Activated naive CD4-positive, alpha-beta T cell treated with anti-CD3 and anti-CD28 coated beads, Interleukin-2, amount 50 U/mL, for 16 hours (primary cell): ENCODE measurements at places on chromosomes 5 and 9.

DNA sequence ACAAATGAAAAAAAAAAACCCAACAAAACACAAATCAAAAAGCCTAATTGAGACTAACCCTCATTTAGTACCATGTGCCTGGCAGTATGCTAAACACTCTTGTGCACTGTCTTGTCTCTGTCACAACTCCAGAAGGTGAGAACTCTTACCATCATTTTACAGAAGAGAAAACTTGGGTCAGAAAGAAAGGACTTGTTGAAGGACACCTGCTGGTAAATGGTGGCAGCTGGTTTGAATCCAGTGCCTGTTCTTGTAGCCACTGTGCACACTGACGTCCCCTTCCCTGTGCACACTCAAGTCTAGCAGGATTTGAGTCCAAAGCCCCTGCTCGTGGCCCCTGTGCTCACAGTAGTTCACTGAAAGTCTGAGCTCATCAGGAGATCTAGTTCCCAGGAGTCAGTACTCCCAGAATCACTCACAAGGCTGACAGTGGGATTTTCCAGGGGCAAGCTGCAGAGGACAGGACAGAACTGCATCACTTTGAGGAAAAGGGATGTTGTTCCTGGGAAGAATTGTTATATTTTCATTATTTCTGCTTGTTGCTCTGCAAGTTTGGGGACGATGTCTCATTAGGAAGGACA, 43.0 kb upstream of the HSD17B4 start:
- no peak for DNase-seq

GRCh38 chr5:43195670-43196265, 3.7 kb downstream of the NIM1K start:
- no peak for DNase-seq

- no peak for DNase-seq
Measured at GRCh38 chr5:55734658-55735057, 3.2 kb upstream of the DDX4 start.

DNA sequence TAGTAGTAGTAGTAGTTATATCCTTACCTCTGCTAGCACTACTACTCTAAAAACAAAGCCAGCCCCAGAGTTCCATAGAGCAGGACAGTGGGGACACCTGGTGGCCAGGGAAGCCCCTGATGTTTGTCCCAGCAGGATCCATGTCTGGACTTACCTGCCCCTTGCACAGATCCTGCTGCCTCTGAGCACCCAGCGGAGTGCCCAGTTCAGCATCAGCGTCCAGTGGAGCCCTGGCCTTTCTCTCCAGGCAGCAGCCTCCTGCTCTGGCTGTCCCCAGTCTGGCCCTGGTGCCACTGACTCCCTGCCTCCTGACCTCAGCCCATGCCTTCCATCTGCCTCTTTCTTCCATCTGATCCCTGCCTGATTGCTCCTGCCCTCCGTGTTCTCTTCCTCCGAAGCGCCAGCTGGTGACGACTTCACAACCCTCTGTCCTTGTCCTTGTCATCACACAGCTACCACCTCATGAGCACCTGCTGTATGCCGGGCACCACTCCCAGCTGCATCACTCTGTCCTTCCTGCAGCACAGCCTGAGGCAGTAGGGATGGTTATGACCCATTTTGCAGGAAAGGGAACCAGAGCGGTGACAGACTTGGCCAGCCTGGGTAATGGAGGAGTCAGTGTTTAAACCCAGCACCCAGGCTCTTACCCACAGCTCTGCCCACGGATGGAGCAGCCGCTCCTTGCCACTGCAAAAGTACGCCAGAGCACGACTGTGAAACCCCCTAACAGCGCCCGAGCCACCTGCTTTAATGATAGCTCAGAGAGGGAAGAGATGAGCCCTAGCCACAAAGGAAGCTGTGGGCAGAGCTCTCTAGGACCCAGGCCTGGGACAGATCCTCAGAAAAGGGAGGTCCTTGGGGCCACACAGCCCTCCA, 11.5 kb downstream of the SARDH start:
- peak; percentile 71 for DNase-seq

- no peak for DNase-seq
Measured at GRCh38 chr5:66864240-66864884, 268.2 kb downstream of the MAST4 start.

DNA sequence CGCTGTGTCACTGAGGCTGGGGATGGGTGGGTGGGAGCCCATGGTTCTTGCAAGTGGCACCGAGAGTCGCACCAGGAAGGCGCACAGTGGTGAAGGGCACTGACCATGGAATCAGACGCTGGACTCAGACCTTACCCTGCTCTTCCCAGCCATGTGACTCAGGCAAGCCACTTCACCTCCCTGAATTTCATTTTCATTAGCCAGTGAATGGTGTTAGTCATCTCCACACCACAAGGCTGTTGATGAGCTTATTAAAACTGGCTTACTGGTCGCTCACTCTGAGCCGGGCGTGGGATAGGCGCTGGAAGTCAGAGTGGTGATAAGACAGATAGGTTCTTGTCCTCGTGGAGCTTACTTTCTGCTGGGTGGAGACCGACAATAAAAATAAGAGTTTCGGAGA, 25.1 kb downstream of the FGF18 start:
- DNase-seq, result no peak

DNA sequence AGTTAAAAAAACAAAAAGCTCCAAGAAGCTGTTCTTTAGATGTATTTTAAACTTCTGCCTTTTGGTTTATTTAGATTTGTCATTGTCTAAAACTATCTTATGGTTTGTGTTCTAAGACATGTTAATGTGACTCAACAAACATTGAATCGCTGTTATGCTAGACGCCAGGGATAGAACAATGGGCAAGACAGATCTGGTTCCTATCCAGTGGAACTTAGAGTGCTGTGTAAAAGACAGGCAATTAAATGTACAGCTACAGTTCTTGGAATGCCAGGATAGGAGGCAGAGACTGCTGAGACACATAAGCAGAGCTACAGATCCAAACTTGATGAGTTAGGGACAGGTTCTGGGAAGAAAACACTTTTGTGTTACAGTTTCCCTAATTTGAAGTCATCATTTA, 22.4 kb downstream of the LYRM7 start:
- DNase-seq, result no peak

DNA sequence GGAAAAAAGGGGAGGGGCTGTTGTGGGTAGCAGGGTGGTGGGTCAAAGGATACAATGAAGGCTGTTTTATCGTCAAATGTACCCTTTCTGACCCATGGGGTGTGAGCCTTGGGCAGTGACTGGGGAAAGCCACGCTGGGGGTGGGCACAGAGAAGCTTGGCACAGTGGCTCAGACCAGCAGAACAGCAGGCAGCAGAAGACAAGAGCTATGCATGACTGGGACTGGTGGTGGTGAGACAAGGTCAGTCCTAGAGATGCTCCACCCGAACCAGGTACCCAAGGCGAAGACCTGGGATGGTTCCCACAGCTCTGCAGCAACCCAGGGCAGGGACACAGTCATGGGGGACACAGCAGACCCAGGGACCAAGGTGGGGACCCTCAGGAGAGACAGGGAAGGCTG, 38.3 kb downstream of the BICD2 start:
- no peak for DNase-seq

- DNase-seq, result no peak
Measured at GRCh38 chr5:31579558-31579957, 47.5 kb downstream of the C5orf22 start.

DNA sequence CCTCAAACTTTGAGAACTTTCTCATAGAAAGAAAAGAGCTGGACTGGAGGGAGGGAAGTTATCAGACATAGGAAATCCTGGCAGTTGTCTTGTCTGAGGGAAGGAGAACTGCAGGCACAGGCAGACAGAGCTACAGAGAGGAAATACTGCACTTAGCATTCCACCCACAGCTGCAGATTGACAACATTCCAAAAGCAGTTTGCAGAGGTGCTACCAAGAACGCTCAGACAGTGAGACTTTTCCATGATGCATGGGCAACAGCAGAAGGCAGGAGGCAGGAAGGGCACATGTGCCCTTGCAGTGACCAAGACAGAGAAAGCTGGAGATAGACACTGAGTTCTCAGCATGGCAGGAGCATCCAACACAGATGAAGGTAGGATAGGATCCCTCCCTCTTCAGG, 327.5 kb upstream of the ZNF462 start:
- no peak for DNase-seq

- DNase-seq, result no peak
Measured at GRCh38 chr5:1800472-1801221, 560 bp upstream of the NDUFS6 start.

GRCh38 chr9:136058801-136059302, 36.2 kb downstream of the NACC2 start:
- DNase-seq, result no peak

- DNase-seq, result no peak
Measured at GRCh38 chr9:109512170-109512756, 14.2 kb upstream of the PTPN3 start.

DNA sequence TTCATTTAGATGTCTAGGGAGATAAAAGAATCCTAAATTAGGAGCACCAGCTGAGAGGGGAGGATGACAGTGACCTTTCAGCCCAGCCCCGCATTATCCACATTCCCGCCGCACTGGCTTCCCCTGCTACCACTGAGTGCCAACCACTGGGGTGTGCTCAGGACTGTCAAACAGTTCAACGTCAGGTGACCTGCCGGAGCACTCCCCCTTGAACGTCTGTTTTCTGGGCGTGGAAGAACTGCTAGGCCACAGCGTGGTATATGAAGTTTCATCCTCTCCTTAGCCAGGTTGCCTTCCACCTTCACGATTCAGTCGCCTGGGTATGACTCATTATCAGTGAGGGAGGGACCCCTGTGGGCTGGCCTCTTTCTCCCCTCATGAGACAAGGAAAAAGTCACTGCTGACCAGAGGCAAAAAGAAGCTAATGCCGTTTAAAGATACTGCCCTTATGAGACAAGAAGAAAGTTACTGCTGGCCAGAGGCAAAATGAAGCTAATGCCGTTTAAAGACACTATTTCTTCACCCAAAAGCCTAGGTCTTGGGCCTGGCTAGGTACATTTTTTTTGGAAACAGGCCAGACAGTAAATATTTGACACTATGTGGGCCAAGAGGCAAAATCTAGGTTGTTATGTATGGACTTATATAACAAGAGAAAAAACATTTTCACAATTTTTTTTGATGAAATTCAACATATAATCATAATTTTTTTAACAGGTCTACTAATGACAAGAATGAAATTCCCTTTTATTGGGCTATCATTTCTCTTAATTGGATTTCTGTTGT, 4.6 kb downstream of the NMRK1 start:
- DNase-seq, result no peak

DNA sequence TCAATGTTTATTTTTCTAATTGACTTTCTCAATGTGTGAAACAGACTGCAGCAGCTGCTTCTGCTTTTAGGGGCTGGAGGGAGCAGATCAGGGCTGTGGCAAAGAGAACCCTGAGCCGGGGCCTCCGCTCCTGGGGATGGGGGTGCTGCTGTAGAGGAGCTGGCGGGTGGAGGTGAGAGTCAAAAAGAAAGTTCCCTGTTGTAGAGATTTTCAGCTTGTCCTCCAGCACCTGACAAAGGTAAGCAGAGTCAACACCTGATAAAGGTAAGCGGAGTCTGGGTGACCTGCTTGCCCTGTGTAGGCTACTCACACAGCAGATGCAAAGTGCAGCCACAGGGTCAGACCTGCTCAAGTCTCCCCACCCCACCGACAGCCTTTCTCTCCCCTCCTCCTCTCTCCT, 252.4 kb upstream of the IRX1 start:
- no peak for DNase-seq

- no peak for DNase-seq
Measured at GRCh38 chr5:123710031-123710430, 198.1 kb downstream of the CSNK1G3 start.

GRCh38 chr9:125541840-125542243, 165.2 kb downstream of the MAPKAP1 start:
- no peak for DNase-seq

DNA sequence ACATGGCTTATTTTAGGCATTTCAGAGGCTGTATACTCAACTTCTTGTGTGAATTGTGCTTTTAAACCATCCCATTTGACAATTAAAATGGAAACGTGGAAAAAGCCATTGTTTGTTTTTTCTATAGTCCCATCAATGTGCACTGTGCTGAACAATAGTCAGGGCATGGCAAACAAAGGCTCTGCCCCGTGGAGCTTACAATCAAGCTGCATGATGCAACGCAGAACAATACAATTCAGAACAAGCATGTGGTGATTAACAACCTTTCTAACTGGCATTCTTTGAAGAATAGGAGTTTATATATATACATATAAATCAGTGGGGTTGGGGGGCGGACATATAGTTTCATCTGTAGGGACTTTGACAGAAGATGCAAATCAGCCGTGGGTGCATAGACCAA, 2125.4 kb upstream of the WWC1 start:
- DNase-seq, result no peak

DNA sequence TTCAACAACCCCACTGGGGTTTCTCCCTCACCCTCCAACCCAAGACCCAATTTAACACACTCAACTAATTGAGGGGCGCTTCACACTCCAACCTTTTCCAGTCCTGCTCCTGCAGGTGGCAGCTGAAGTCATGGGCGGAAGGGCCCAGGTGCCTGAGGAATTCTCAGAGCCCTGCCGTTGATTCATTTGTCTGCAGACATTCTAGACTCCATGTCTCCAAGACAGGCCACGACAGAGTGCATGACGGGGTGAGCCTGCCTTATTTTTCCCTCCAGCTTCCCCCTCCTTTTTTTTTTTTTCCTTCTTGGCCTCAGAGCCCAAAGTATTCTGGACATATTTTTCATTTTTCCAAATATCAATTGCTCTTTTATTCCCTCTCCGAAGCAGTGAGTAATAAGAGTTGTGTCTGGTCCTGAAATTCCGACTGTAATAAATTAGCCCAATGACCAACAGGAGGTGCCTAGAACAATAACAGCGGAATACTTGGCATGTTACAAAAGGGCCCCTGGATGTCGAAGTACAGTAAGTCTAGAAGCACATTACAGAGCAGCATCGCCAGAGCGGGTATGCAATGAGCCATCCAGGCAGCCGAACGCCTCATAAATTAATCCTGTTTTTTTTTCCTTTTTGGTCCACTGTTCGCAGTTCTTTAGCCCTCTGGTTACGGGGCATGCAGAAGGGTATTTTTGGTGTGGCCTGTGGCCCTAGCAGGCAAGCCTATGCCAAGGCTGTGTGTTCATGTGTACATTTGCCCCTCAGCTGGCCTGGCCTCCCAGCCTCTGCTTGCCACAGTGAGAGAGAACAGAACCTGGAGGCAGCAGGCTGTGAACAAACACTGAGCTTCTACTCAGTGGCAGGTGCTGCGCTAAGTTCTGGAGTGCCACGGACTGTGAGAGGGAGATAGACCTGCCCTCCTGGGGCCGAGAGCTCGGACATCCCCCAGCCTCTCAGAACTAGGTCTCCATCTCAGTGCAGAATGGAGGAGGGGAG, 8.6 kb upstream of the SMIM23 start:
- no peak for DNase-seq

GRCh38 chr5:177601126-177601525, 1.2 kb downstream of the B4GALT7 start:
- DNase-seq, result no peak

- DNase-seq, result no peak
Measured at GRCh38 chr5:150658699-150659265, 2.3 kb upstream of the MYOZ3 start.

- DNase-seq, result no peak
Measured at GRCh38 chr5:79588696-79589095, 23.5 kb upstream of the TENT2 start.
